ENCODE measurements at places on chromosomes 4 and X.

- DNase-seq, result no peak
Measured at GRCh38 chr4:40881096-40881495, 131.3 kb downstream of the NSUN7 start.

- no peak for DNase-seq
Measured at GRCh38 chr4:25821899-25822298, 40.9 kb downstream of the SEL1L3 start.

GRCh38 chrX:703866-704265 is 73.3 kb downstream of the SHOX start:
- no peak for DNase-seq

DNA sequence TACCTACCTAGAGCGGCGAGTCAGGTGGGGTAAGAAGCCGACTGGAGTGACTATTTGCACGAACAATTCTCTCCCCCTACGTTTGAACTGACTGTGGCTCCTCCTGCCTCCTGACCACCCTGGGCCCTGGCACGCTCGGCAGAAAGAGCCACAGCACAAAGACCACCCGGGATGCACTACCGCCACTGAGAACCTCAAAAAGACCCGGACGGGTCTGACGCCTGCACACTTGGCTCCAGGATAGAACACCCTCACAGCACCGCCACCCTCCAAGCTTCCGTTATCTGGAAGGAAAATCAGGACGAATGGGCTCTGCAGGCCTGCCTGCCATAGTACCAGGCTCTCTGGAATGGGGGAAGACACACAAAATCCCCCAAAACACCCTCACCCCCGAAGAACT is 2.2 kb downstream of the LRPAP1 start:
- no peak for DNase-seq

DNA sequence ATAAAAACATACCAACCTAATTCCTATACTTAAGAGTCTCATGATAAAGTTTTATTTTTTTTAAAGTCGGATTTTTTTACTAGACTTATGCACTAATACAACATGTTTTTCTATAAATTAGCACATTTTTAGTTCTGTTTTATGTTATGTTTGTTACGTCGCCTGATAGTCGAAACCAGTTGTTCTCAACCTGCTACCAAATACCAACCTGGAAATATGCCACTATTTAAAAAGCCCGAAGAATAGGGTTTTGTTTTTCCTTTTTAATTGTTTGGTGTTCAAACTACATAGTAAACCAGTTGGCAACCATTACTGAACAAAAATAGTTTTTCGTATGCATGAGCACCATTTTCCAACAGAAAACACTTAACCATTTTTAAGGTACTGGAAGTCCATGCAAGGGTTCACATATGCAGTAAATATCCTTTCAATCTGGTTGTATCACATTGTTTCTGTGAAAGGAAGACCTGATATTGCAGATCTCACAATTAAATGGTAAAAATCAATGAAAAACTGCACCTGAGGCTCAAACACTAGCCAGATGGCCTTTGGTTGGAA is 1.4 kb downstream of the WDFY3 start:
- DNase-seq, result no peak

DNA sequence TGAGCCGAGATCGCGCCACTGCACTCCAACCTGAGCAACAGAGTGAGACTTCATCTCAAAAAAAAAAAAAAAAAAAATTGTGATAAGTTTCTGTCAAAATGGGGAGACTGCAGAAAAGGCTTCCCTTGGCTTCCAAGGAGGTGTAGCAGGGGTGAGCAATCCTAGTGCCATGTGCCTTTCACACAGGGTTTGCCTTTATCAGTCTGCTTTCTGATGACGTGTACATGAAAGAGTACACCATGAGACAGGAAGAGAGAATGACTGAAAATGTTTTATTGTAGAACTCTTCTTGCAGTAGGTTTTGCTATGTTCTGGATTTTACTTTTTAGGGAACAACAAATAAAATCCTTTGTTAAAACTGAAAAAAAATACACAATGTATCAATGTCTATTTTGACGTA is 23.4 kb upstream of the ZFP42 start:
- DNase-seq, result no peak

- DNase-seq, result no peak
Measured at GRCh38 chr4:8908206-8908893, 36.7 kb upstream of the HMX1 start.

- DNase-seq, result no peak
Measured at GRCh38 chr4:167183036-167183435, 51.3 kb downstream of the SPOCK3 start.

GRCh38 chrX:13955975-13956374 is 73.7 kb downstream of the GEMIN8 start:
- no peak for DNase-seq

DNA sequence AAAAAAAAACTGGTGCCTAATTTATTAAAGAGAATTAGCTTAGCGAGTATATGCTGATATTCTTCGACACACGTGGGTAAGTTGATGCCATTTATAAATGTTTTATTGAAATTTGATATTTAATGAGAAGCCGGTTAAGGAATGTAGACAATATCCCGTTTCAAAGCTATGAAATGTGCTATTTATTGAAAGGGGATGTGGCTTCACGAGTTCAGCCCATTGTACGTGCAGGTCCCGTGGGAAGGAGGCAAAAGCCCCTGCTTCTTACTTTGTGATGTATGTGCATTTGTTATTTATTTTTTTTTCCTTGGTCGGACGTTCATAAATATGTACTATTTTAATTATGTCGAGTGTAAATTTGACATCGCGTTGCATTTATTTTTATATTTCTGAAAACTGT is 20.2 kb downstream of the SHOX start:
- no peak for DNase-seq

- no peak for DNase-seq
Measured at GRCh38 chrX:39439906-39440798, 638.9 kb downstream of the MID1IP1 start.

- no peak for DNase-seq
Measured at GRCh38 chr4:118969359-118969758, 80.7 kb downstream of the SYNPO2 start.

GRCh38 chr4:144734522-144734921 is 88.6 kb downstream of the HHIP start:
- no peak for DNase-seq

GRCh38 chrX:35670889-35671288 is 127.3 kb upstream of the MAGEB16 start:
- DNase-seq, result no peak

DNA sequence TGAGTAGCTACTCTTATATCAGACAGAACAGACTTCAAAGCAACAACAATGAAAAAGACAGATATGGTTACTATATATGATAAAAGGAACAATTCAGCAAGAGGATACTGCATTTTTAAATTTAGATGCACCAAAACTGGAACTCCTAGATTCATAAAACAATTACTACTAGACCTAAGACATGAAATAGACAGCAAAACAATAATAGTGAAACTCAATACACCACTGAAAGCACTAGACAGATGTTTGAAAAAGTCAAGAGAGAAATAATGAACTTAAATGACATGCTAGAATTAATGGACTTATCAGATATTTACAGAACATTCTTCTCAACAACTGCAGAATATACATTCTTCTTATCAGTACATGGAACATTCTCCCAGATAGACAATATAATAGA is 99.5 kb upstream of the ITM2A start:
- DNase-seq, result no peak

DNA sequence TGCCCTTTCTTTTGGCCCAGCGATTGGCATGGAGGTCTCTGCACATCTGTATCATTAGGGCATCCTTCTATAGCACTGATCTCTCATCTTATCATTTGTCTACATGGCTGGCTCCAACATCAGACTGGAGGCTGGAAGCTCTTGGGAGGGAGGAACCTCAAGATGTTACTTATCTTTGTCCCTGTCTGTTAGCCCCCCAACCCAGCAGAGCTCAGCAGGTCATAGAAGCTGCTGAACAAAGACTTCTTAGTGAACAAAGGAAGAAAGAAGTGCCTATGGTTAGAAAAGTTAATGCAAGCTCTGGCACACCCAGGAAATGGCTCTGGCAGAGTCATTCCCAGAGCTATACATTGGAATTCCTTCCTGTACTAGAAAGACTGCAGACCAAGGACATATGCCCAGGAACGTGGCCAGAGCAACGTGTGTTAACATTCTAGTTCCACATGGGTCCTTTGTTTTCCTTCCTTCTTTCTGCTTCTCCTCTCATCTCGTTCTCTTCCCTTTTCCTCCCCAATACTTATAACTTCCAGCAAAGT is 74.0 kb downstream of the SEL1L3 start:
- no peak for DNase-seq

- no peak for DNase-seq
Measured at GRCh38 chrX:140431521-140431920, 73.3 kb downstream of the SOX3 start.

DNA sequence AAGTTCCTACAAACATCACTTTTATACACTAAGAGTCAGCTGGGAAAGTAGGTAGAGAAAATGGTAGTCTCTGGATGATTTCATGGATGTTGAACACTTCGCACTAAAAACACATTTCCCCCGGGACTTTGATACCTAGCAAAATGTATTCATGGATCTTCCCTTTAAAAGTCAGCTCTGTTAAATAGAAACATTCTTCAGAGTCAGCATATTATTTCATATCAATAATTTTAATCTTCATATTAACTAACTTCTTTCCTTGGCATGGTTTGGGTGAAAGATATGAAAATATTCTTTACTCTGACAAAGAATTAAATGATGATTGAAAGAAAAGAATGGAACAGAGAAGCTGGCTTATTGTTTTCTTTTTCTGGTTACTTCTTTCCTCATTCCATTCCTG is 185.5 kb downstream of the NDST4 start:
- DNase-seq, result no peak

GRCh38 chrX:100745806-100746537 is 14.1 kb upstream of the SYTL4 start:
- no peak for DNase-seq

- DNase-seq, result no peak
Measured at GRCh38 chrX:3639236-3639635, 74.2 kb downstream of the PRKX start.

GRCh38 chr4:94409375-94409679 is 42.4 kb upstream of the PDLIM5 start:
- no peak for DNase-seq

DNA sequence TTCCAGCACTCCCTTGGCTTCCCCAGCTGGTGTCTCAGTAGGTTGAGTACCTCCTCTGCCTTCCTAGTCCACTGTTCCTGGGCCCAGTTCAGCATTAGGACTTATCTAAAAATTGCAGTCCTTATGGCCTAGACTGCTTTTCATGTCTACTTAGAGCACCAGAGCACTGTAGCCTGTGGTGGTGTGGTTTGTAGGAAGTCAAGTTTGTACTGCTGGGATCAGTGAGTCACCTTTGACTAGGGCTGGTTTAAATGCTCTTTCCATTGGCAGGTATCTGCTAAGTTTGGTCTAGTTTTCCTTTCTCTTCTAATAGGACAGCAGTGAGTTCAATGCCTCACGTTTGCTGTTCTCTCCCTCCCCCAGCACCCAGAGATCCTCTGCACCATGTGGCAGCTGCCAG is 233.6 kb upstream of the WDFY3 start:
- no peak for DNase-seq

DNA sequence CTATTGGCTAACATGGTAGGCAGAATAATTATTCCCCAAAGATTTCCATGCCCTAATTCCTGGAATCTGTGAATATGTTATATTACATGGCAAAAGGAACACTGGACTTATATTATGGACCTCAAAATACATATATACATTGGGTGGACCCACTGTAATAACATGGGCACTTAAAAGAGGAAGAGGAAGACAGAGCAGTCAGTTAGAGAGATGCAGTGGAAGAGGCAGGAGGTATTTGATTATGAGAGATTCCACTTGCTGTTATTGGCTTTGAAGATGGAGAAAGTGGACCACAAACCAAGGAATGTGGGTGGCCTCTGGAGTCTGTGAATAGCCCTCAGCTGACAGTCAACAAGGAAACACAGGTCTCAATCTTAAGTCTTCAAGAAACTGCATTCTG is 14.0 kb upstream of the ART3 start:
- no peak for DNase-seq

GRCh38 chrX:31329298-31329697 is 257.5 kb upstream of the FTHL17 start:
- DNase-seq, result no peak

- DNase-seq, result peak; percentile 9
Measured at GRCh38 chr4:71187404-71188155, 151.2 kb upstream of the SLC4A4 start.

GRCh38 chr4:181687116-181687515 is 556.1 kb upstream of the TENM3 start:
- no peak for DNase-seq

DNA sequence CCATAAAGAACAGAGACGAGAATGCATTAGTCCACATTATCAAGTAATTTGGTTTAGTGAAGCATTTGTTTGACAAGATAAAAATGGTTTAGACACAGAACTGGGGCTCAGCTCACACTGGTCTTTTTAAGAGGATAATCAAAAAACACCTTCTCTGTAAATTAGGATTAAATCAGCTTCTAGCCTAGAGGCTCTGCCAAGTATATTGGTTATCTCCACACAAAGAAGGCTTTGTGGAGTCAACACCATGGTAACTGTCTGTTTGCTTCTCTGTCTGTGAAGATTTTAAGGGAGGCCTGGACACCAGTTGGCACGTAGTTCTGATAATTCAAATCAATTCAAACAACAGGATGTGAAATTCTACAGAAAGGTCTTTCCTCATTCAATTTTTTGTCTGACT is 687.0 kb downstream of the DMD start:
- DNase-seq, result no peak

- no peak for DNase-seq
Measured at GRCh38 chrX:36534900-36535299, 473.3 kb upstream of the FAM47C start.

- no peak for DNase-seq
Measured at GRCh38 chrX:75067931-75068330, 88.2 kb downstream of the ABCB7 start.

DNA sequence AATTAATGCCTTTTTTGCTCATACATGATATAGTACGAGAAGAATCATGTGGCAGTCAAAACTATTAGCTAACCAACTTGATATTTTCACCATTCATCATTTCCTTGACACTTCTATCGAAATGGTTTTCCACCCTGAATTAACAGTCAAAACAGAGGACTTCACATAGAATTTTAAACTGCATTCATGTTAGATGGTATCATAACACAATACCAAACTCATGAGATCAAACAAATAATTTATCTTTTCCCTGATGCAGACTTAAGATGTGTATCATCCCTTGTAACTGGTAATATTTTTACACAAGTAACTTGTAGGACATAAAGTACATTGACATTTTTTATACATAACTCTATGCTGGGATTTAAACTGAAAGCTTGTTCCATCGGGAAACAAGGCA is 18.2 kb upstream of the ANTXR2 start:
- DNase-seq, result no peak

GRCh38 chr4:73943555-73943954 is 38.3 kb downstream of the PF4 start:
- no peak for DNase-seq

DNA sequence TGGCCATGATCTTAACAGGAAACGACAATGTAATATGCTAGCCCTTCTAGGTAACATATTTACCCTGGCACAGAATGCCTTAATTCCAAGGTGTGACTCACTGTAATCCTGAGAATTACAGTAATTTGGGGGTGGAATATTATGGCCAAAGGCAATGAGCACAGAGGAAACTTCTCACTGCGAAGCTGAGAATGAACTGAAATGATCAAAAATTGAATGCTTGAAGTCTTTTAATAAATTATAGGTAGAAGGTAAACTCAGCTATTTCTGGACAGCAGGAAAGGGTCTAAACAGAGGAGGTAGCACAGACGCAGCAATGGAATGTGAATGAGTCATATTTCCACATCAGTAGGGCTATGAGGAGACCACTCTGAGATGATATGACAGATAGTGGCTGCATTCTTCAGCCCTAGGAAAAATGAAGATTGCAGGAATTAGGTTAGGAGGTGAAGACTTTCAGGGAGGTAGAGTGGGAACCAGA is 312.6 kb downstream of the PACRGL start:
- DNase-seq, result no peak

GRCh38 chrX:134622056-134622812 is 36.0 kb downstream of the PLAC1 start:
- peak; percentile 1 for DNase-seq

Measured in stimulated activated CD4-positive, alpha-beta T cell treated with anti-CD3 and anti-CD28 coated beads, Interleukin-4, amount 100 ng/mL, for 4 hours (primary cell).